ENCODE measurements at places on chromosomes 5 and 9. TPM values are rescaled to one million over a fixed set of nuclear protein-coding genes. Genes with fewer than 3 reads are reported as not detected.

The CCNJL gene
- total RNA-seq = not detected

The GPR21 gene
- total RNA-seq = 0.40 TPM

The NDFIP1 gene
- total RNA-seq = 62.3 TPM

DNA sequence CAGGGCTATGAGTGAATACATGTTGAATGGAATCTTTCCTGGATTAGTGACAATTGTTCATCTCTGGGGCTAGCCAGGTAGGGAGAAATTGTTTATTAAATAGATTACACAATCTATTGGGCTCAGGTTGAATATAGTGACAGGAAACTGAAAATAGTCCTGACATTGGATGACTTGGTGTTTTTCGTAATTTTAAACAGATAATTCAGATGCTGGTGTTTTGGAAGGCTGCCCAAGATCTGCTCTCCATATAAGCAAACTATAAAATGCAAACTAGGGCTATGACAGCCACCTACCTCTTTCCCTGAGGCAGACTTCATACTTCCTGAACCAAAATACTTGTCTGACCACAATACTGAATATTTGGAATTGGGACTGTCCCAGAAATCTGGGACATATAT, 99.1 kb downstream of the ENC1 start:
- no peak overlapping the region for H3K27ac ChIP-seq
- no peaks in the 10 kb centered on the region for H3K36me3 ChIP-seq
- H3K4me3 ChIP-seq = no peak overlapping the region
- H3K27me3 ChIP-seq = peaks cover 9% of the 10 kb centered on the region
- no peaks in the 10 kb centered on the region for H3K4me1 ChIP-seq

The TMEM141 gene
- total RNA-seq = 37.5 TPM

- no peak overlapping the region for H3K4me3 ChIP-seq
- no peak for DNase-seq
- no peak overlapping the region for H3K27ac ChIP-seq
- no peaks in the 10 kb centered on the region for H3K36me3 ChIP-seq
- H3K27me3 ChIP-seq = peaks cover 4% of the 10 kb centered on the region
Observed at GRCh38 chr9:129524582-129525270, 96.2 kb downstream of the C9orf50 start.

GRCh38 chr9:87309236-87309635, 188.4 kb upstream of the DAPK1 start:
- H3K27ac ChIP-seq = no peak overlapping the region
- no peaks in the 10 kb centered on the region for H3K4me1 ChIP-seq
- H3K4me3 ChIP-seq = no peak overlapping the region
- DNase-seq = no peak
- H3K36me3 ChIP-seq = no peaks in the 10 kb centered on the region
- H3K27me3 ChIP-seq = no peaks in the 10 kb centered on the region

- H3K4me3 ChIP-seq = peak overlapping the region; percentile 65
- peaks cover 12% of the 10 kb centered on the region for H3K4me1 ChIP-seq
- H3K27ac ChIP-seq = no peak overlapping the region
- H3K27me3 ChIP-seq = peaks cover 75% of the 10 kb centered on the region
- peaks cover 6% of the 10 kb centered on the region for H3K36me3 ChIP-seq
- DNase-seq = no peak
Observed at GRCh38 chr9:36987891-36988290, 46.2 kb downstream of the PAX5 start.

GRCh38 chr9:128551657-128552152, 682 bp upstream of the SPTAN1 start:
- H3K27ac ChIP-seq = peak overlapping the region; percentile 93
- peak overlapping the region; percentile 91 for H3K4me3 ChIP-seq
- DNase-seq = no peak
- peaks cover 7% of the 10 kb centered on the region for H3K36me3 ChIP-seq
- no peaks in the 10 kb centered on the region for H3K27me3 ChIP-seq
- H3K4me1 ChIP-seq = peaks cover 24% of the 10 kb centered on the region

DNA sequence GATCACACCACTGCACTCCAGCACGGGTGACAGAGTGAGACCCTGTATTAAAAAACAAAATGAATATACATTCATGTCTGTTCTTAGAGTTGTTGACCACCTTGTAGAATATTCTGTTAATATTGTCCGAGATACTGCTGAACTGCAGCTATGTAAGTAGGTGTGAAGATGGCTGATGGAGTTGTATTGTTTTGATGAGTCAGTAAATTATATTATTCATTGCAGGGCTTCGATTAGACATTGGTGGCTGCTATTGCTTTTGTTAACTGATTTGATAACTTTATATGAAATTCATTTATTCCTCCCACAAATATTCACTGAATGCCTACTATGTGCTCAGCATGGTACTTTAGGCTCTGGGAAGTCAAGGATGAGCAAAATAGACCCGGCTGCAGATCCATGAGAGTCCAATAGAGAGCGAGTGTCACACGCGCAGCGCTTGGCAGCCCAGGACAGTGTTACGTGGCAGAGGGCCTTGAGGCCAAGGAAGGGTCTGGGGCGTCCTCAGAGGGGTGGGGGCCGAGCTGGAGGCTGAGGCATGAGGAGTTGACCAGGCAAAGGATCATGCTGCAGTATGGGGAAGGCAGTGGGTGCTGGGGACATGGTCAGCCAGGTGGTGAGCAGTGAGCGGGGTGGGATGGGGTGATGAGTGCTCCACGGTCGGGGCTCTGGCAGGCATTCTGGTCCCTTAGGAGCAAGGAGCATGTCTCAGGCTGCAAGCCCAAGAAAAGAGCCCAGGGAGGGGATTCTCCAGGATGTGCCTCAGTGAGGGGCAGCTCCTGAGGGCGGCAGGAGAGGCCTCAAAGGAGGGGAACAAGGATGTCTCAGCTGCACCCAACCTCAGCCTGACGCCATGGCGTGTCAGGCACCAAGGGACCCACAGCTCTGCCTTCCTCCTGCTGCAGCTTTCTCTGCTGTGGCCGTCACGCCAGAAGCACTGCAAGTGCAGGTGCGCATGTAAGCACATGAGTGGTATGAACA, 243.5 kb downstream of the GADD45G start:
- DNase-seq = peak; percentile 18
- no peak overlapping the region for H3K4me3 ChIP-seq
- no peak overlapping the region for H3K27ac ChIP-seq
- peaks cover 8% of the 10 kb centered on the region for H3K27me3 ChIP-seq
- peaks cover 2% of the 10 kb centered on the region for H3K4me1 ChIP-seq

Data from activated naive CD8-positive, alpha-beta T cell treated with anti-CD3 and anti-CD28 coated beads, Interleukin-2, amount 10 ng/mL, durations not matched to agents 7 days and 5 days (primary cell).